Activated T-cell treated with anti-CD3 and anti-CD28 coated beads, Interleukin-2, amount 50 U/mL, for 72 hours (primary cell): ENCODE measurements at places on chromosomes 7 and 10.

DNA sequence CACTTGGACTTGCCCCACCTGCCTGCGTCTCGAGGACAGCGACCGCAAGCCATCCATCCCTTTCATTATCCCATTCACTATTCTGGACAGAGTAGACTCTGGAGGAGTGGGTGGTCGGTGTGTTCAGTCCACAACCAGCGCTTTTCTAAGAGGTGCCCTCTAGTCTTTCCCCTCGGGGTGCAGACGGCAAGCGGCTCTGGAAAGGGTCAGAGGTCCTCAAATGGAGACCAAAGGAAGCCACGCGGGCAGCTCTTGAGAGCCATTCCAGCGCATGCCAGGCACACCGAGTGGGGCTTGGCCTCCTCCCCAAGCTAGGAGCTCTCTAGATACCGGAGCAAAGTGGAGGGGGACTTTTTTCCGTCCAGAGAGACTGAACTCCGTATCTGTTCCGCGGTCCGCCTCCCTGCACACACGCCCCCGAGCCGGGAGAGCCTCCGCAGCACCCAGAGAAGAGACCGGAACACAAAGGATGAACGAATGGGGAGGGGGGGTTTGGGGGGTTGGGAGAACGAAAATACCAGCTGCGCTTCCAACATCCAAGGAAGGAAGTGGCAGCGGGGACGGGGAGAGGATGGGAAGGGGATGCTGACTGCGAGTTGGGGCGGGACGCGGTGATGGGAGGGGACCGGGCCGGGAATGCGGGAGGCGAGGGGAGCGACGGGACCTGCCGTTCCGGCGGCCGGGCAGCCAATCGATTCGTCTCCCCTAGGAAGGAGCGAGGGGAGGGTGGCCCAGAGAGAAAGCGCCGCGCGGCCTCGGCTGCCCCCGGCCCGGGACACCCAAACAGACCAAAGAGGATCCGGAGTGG is 515 bp downstream of the GSDME start:
- peak; percentile 38 for DNase-seq

GRCh38 chr7:98203261-98203963 is 7.8 kb upstream of the BHLHA15 start:
- peak; percentile 45 for DNase-seq

DNA sequence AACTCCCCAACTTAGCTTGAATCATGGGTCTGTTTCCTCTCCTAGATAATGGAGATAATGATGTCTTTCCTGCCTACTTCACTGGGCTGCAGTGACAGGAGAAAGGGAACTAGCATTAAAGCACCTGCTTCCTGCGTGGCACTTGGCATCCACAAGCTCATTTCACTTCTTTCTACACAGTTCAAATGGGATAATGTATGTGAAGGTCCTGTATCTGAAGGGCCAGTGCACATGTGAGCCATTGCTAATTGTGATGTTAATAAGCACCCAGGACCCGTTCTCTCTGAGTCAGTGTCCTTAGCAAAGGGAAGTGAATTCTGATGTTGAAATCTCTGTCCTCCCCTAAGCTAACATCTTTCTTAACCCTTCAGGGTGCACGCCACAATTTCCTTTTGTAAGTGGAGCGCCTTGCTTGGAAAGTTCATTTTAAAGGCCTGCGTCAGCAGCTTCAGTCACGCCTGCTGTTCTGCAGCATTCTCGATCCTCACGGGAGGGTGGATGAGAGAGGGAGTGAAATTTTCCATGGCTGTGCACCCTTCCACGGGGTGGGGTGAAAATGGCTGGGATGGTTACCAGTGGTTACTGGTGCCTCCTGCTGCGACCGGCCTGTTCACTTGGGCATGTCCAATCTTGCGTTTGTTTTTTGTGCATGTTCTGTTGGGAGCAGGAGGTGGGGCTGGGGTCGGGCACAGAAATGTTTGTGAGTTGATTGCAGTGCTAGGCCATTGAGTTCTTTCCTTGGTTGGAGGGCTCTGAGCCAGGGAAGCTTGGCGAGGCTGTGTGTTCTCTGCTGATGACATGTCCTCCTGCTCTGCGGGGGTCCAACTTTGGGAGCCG is 59.2 kb downstream of the HK1 start:
- DNase-seq = no peak

DNA sequence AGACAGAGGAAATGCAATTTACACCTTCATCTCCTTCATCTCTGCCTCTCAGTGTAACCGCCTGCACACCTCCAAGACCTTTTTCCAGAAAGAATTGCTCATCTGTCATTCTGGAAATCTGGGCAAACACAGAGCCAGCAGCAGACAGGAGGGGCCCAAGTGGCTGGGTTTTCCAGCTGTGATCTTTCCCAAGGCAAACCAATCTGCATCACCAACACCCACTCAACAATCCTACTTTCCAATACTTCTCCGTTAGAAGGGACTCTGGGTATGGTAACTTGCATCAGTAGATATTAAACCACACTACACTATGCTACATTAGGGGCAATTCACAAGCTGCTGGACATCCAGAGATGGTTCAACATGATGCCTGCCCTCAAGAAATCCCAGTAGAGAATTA is 781.8 kb upstream of the AUTS2 start:
- DNase-seq = no peak

GRCh38 chr7:82742163-82742562 is 298.6 kb upstream of the CACNA2D1 start:
- no peak for DNase-seq

GRCh38 chr10:117653170-117653515 is 110.6 kb downstream of the EMX2 start:
- peak; percentile 59 for DNase-seq

GRCh38 chr7:66310620-66311019 is 105.5 kb downstream of the TPST1 start:
- DNase-seq = no peak

GRCh38 chr10:128345353-128345752 is 219.1 kb upstream of the MKI67 start:
- no peak for DNase-seq
